Right lobe of liver (tissue), 6 donors: ENCODE measurements at places on chromosomes 7 and 10. TPM values are rescaled to one million over a fixed set of nuclear protein-coding genes. Genes with fewer than 3 reads are reported as not detected.

- no peaks in the 10 kb centered on the region for H3K4me1 ChIP-seq
- no peaks in the 10 kb centered on the region for H3K27me3 ChIP-seq
- H3K36me3 ChIP-seq, result no peaks in the 10 kb centered on the region
- H3K27ac ChIP-seq, result no peak overlapping the region
These were observed 675.5 kb downstream of the SUGCT start for GRCh38 chr7:40810274-40810673.

The PNLIP gene
- not detected for total RNA-seq

DNA sequence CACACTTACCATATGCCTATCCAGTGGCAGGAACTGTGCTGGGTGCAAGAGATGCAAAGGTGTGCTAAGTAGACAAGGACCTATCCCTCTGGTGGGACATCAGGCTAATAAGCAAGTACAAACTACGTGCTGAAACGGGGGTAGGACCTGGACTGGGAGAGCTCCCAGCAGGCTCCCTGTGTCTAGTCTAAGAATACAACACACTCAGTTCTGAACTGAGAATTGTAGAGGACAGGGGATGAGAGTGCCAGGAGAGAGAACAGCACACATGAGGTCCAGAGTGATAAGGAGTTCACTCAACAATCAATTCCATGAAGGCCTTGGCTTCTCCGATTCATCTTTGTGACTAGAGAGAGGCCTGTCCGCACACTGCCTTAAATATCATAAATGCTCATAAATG is 253.7 kb downstream of the ELMO1 start:
- no peak overlapping the region for H3K4me3 ChIP-seq
- no peaks in the 10 kb centered on the region for H3K36me3 ChIP-seq
- H3K4me1 ChIP-seq, result peaks cover 36% of the 10 kb centered on the region

The GNA12 gene
- total RNA-seq, result 13.9 TPM

GRCh38 chr10:13613519-13613918 is 26.8 kb downstream of the PRPF18 start:
- H3K27ac ChIP-seq, result no peak overlapping the region
- no peaks in the 10 kb centered on the region for H3K27me3 ChIP-seq
- DNase-seq, result no peak

DNA sequence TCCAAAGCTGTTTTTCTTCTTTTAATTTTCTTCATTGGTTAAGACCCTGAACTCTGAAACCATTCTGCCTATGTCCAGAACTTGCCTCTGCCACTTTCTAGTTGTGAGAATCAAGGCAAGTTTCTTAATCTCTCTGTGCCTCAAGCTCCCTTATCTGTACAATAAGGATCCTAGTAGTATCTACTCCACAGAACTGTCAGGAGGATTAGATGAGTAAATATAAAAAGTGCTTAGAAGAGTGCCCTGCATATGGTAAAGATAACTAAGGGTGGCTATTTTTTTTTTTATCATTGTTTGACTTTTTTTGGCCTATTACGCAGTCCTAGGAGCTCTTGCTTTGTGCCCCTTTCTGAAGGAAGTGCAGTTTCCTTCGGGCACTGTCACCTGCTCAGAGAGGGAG is 46.4 kb upstream of the RAPGEF5 start:
- no peaks in the 10 kb centered on the region for H3K4me1 ChIP-seq
- no peaks in the 10 kb centered on the region for H3K27me3 ChIP-seq
- no peak for DNase-seq
- H3K36me3 ChIP-seq, result no peaks in the 10 kb centered on the region
- H3K4me3 ChIP-seq, result no peak overlapping the region

The FAM25A gene
- not detected for total RNA-seq
